ENCODE measurements at places on chromosomes 7 and 10. TPM values are rescaled to one million over a fixed set of nuclear protein-coding genes. Genes with fewer than 3 reads are reported as not detected.

WNT16 gene
- 0.53 TPM for total RNA-seq

PTPRN2 gene
- 4.7 TPM for total RNA-seq

MUC3A gene
- total RNA-seq = 50.6 TPM

HOXA5 gene
- 0.14 TPM for total RNA-seq

NPFFR1 gene
- 0.05 TPM for total RNA-seq

CCL24 gene
- total RNA-seq = not detected

CALML3 gene
- not detected for total RNA-seq

- no peaks in the 10 kb centered on the region for H3K36me3 ChIP-seq
- DNase-seq = no peak
- no peaks in the 10 kb centered on the region for H3K27me3 ChIP-seq
- H3K4me1 ChIP-seq = 0 out of 2 replicates have a peak, but pooled peaks cover 2% of the 10 kb centered on the region
- H3K4me3 ChIP-seq = no peak overlapping the region
- H3K27ac ChIP-seq = no peak overlapping the region
Measured at GRCh38 chr10:66625709-66626590, 299.9 kb upstream of the LRRTM3 start.

DNA sequence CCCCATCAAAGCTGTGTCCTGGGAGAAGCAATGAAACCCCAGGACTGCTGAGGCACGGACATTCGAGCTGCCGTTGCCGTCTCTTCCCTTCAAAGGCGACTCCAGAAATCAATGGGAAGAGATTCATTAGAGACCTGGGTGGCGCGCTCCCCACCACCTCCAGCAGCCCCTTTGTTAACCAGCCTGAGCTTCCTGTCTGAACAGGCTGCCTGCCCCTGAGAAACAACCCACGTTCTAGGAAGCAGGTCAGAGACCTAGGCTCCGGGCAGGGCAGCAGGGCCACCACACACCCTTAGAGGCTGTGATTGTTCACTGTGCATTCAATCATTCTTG is 110.9 kb upstream of the PPIF start:
- peaks cover 64% of the 10 kb centered on the region for H3K4me1 ChIP-seq
- peak overlapping the region; percentile 24 for H3K4me3 ChIP-seq
- DNase-seq = peak; percentile 53
- H3K36me3 ChIP-seq = peaks cover 7% of the 10 kb centered on the region

GRCh38 chr10:125248489-125248888 is 88.1 kb upstream of the CTBP2 start:
- H3K4me3 ChIP-seq = no peak overlapping the region
- DNase-seq = no peak
- peaks cover 4% of the 10 kb centered on the region for H3K4me1 ChIP-seq
- peaks cover 16% of the 10 kb centered on the region for H3K27me3 ChIP-seq

GRCh38 chr10:106254071-106254470 is 910.4 kb downstream of the SORCS1 start:
- peaks cover 3% of the 10 kb centered on the region for H3K36me3 ChIP-seq
- no peaks in the 10 kb centered on the region for H3K4me1 ChIP-seq
- no peak overlapping the region for H3K4me3 ChIP-seq
- no peaks in the 10 kb centered on the region for H3K27me3 ChIP-seq

DNA sequence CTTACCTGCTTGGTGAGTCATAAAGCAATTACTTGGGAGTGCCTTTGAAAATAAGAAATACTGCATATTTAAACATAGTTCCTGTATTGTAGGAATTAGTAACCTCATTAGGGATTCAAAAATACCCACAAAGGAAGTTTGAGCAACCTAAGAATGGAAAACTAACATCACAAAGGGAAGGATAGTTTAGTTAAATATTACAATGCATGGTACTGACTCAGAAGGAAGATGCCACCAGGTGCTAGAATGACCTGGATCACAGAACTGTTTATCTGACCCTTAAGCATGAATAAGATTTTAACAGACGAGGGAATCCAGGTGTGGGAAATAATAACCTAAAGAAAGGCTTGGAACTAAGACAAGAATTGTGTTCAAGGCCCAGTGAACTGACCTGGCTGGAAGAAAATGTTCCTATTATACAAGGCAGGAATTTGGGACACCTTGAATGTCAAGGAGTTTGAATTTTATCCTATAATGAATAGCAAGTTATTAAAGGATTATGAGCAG is 106.4 kb downstream of the GSAP start:
- no peaks in the 10 kb centered on the region for H3K36me3 ChIP-seq
- no peaks in the 10 kb centered on the region for H3K27me3 ChIP-seq
- peaks cover 21% of the 10 kb centered on the region for H3K4me1 ChIP-seq
- no peak overlapping the region for H3K4me3 ChIP-seq
- no peak for DNase-seq

- H3K36me3 ChIP-seq = no peaks in the 10 kb centered on the region
- peaks cover 16% of the 10 kb centered on the region for H3K4me1 ChIP-seq
- H3K4me3 ChIP-seq = no peak overlapping the region
- no peak for DNase-seq
- H3K27ac ChIP-seq = no peak overlapping the region
Measured at GRCh38 chr10:33798754-33799153, 464.3 kb upstream of the NRP1 start.

DNA sequence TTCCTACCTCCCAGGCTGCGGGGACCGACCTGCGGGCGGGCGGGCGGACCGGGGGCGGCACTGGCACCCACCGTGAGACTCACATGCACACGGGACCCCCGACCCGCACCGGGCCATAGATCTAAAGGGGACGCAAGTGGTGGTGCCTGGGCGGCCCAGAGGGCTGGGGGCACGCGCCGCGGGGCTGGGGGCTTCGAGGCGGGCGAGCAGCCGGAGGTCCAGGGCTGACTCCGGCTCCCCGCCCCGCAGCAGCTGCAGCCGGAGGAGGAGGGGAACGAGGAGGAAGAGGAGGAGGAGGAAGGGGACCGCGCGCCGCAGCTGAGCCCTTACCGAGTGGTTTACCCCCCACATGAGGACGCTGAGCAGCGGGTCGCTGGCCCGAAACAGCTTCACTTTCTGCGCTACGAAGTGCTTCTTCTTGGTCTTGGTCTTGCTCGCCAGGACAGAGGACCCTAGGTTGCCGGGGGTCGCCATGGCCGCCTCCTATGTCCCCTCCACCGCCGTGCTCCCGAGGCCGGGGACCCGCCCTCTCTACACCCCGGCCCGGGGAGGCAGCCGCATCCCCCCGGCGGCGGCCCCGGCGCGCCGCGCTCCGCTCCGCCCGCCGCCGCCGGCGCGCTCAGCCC is 412 bp downstream of the PIP4K2A start:
- H3K4me3 ChIP-seq = peak overlapping the region; percentile 77
- H3K36me3 ChIP-seq = no peaks in the 10 kb centered on the region
- DNase-seq = peak; percentile 18
- H3K27ac ChIP-seq = no peak overlapping the region
- peaks cover 9% of the 10 kb centered on the region for H3K27me3 ChIP-seq
- H3K4me1 ChIP-seq = peaks cover 32% of the 10 kb centered on the region

DNA sequence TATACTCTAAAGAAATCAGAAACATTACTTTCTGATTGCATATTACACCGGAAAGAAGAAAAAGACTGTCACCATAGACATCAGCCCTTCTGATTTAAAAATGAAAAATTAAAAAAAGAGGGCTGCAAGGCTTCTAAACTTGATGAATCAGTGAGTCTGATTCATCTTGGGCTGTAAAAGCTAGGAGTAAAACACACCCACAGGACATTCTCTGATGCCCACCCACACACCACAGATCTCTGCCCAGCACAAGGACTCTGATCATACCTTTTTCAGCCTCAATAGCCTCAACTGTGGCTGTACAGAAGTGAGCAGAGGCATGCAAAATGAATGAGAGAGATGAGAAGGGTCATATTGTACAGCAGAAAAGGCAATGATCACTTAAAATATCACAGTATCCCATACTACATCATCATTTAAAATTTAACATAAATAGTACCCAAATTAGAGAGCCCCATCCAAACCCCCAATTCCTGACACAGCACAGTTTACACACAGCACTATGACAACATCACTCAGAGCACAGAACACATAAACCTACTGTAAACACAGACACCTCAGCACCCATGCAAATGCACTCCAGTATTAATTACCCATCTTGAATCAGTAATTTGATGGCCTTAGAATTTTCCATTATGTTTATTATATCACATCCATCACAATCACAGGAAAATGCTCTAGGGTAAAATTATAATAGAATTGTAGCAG is 6.4 kb upstream of the MSS51 start:
- no peaks in the 10 kb centered on the region for H3K4me1 ChIP-seq
- peaks cover 3% of the 10 kb centered on the region for H3K36me3 ChIP-seq
- no peak overlapping the region for H3K4me3 ChIP-seq
- DNase-seq = no peak
- no peak overlapping the region for H3K27ac ChIP-seq

- H3K36me3 ChIP-seq = peaks cover 10% of the 10 kb centered on the region
- no peak overlapping the region for H3K27ac ChIP-seq
- peaks cover 5% of the 10 kb centered on the region for H3K27me3 ChIP-seq
- no peak overlapping the region for H3K4me3 ChIP-seq
- no peak for DNase-seq
- H3K4me1 ChIP-seq = no peaks in the 10 kb centered on the region
Measured at GRCh38 chr10:1544209-1544673, 193.1 kb downstream of the ADARB2 start.

GRCh38 chr7:155483868-155484325 is 26.0 kb downstream of the EN2 start:
- peaks cover 7% of the 10 kb centered on the region for H3K36me3 ChIP-seq
- peaks cover 78% of the 10 kb centered on the region for H3K27me3 ChIP-seq
- H3K27ac ChIP-seq = no peak overlapping the region
- DNase-seq = no peak
- H3K4me1 ChIP-seq = peaks cover 26% of the 10 kb centered on the region

DNA sequence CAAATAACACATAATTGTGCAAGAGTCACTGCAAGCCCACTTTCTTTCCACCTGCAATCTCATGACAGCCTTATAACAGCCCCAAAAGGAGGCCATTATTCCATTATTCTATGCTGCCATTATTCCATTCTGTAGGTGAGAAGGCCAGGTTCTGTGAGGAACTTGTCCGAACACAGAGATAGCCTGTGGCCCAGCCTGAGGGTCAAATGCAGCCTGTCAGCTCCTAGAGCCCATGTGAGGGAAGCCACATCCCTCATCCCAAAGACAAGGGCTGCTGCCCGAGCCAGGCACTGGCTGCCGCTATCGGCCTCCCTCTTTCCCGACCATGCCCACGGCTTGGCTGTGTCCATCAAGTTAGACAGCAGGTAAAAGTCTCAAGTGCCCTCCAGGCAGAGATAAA is 24.1 kb upstream of the C10orf71 start:
- H3K4me3 ChIP-seq = no peak overlapping the region
- H3K36me3 ChIP-seq = no peaks in the 10 kb centered on the region

- no peak overlapping the region for H3K4me3 ChIP-seq
- DNase-seq = no peak
- H3K27ac ChIP-seq = peak overlapping the region; percentile 61
Measured at GRCh38 chr10:546971-547590, 142.4 kb downstream of the DIP2C start.

- no peak for DNase-seq
- H3K27me3 ChIP-seq = no peaks in the 10 kb centered on the region
- peak overlapping the region; percentile 96 for H3K4me3 ChIP-seq
- H3K4me1 ChIP-seq = peaks cover 84% of the 10 kb centered on the region
- H3K36me3 ChIP-seq = peaks cover 18% of the 10 kb centered on the region
Measured at GRCh38 chr10:125153703-125154490, 6.5 kb downstream of the CTBP2 start.

DNA sequence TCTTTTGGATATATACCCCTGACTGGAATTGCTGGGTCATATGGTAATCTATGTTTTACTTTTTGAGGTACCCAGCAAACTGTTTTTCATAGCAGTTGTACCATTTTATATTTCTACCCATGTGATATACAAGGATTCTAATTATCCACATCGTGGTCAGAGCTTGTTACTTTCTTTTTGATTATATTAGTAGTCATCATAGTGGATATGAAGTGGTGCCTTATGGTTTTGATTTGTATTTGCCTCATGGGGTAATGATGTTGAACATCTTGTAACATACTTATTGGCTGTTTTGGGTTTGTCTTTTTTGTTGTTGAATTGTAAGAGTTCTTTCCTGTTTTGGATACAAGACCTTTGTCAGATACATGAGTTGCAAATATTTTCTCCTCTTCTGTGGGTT is 51.7 kb downstream of the MAPK8 start:
- DNase-seq = no peak
- H3K4me1 ChIP-seq = no peaks in the 10 kb centered on the region
- H3K27me3 ChIP-seq = no peaks in the 10 kb centered on the region
- H3K36me3 ChIP-seq = no peaks in the 10 kb centered on the region
- H3K4me3 ChIP-seq = no peak overlapping the region

GRCh38 chr10:13054844-13055243 is 45.1 kb upstream of the OPTN start:
- H3K27me3 ChIP-seq = no peaks in the 10 kb centered on the region
- no peak for DNase-seq
- peaks cover 32% of the 10 kb centered on the region for H3K4me1 ChIP-seq
- no peaks in the 10 kb centered on the region for H3K36me3 ChIP-seq
- H3K4me3 ChIP-seq = no peak overlapping the region

DNA sequence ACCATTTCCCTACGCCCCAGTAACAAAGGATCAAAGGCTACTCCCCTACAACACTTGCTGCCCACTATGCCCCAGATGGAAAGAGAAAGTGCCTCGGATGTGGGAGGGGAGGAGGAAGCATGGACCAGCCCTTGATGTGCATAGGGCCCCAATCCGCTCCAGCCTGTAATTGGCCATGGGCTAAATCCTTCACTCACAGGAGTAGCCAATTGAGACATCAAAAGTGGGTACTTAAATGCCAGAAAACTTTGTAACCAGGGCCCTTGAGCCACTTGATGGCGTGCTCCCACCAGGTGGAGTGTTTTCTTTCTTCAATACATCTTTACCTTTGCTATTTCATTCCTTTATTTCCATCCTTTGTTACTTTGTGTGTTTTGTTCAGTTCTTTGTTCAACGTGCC is 500.5 kb upstream of the LRRN3 start:
- no peak overlapping the region for H3K27ac ChIP-seq
- H3K36me3 ChIP-seq = no peaks in the 10 kb centered on the region
- DNase-seq = peak; percentile 34
